Natural killer cell treated with Interleukin-12 subunit alpha and Interleukin-12 subunit beta and Interleukin-15 and Interleukin-18, amount 100 ng/mL, for 72 hours (primary cell): ENCODE measurements at places on chromosomes 7 and 10. TPM values are rescaled to one million over a fixed set of nuclear protein-coding genes. Genes with fewer than 3 reads are reported as not detected.
A peak's percentile ranks its signal among the peaks of the same experiment; 100 is the strongest.

Gene CCDC7
- total RNA-seq = 14.9 TPM

Gene SRGN
- total RNA-seq = 268 TPM

- H3K4me3 ChIP-seq = no peak overlapping the region
- peaks cover 7% of the 10 kb centered on the region for H3K36me3 ChIP-seq
- H3K27ac ChIP-seq = no peak overlapping the region
- DNase-seq = peak; percentile 15
- no peaks in the 10 kb centered on the region for H3K27me3 ChIP-seq
- H3K4me1 ChIP-seq = no peaks in the 10 kb centered on the region
Measured at GRCh38 chr10:133294189-133294588, 14.5 kb downstream of the TUBGCP2 start.

DNA sequence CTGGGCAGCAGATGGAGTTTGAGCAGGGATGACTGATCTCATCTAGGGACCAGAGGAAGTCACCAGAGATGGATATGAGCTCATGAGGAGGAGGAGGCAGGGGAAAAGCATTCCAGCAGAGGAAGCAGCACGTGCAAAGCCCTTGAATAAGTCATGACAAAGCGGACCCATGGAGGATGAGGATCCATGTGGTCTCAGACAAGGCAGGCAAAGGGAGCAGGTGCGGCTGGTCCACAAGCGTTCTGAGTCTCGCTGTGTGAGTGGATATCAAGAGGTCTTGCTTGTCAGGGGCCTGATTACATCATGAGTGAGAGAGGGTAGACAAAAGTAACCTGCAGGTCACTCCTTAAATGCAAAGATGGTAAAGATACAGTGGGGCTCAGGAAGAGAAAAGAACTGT lies 307.6 kb downstream of the GRID1 start:
- DNase-seq = no peak
- no peaks in the 10 kb centered on the region for H3K4me1 ChIP-seq

DNA sequence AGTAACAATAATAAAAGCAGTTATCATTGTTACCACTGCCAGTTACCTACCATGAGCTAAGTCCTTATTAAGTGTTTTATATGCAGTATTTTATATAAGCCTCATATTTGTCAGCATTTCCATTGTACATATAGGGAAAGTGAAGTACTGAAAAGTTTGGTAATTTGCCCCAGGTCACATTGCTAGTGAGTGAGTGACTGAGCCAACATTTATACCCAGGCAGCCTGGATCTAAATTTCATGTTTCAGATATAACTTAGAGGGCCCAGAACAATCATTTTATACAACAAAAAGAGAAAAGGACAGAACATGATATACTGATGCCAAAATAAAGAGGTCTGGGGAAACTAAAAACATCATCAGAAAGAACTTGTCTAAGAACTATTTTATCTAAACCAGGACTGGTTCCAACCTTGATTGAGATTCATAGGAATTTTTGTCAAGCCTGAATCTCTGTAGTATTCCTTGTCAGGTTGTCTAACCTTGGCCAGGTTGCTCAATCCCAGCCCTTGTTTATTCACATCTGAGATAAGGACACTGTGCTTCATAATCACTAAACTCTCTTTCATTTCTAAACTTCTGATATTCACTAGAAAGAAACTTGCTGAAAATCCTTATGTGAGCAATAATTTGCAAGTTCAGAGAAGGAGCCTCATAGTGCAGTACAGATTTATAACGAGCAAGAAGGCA lies 308.2 kb downstream of the IPMK start:
- no peak overlapping the region for H3K27ac ChIP-seq
- no peaks in the 10 kb centered on the region for H3K27me3 ChIP-seq
- no peak for DNase-seq
- no peaks in the 10 kb centered on the region for H3K4me1 ChIP-seq
- H3K4me3 ChIP-seq = no peak overlapping the region

Gene PTPRZ1
- not detected for total RNA-seq

- peak overlapping the region; percentile 52 for H3K4me3 ChIP-seq
- peaks cover 22% of the 10 kb centered on the region for H3K27me3 ChIP-seq
- no peaks in the 10 kb centered on the region for H3K36me3 ChIP-seq
- DNase-seq = no peak
- H3K4me1 ChIP-seq = peaks cover 17% of the 10 kb centered on the region
Measured at GRCh38 chr10:70267161-70267933, 16.5 kb downstream of the NPFFR1 start.

- H3K4me3 ChIP-seq = no peak overlapping the region
- H3K27ac ChIP-seq = peak overlapping the region; percentile 69
- peaks cover 17% of the 10 kb centered on the region for H3K27me3 ChIP-seq
- H3K4me1 ChIP-seq = peaks cover 27% of the 10 kb centered on the region
Measured at GRCh38 chr10:110349831-110350230, 45.1 kb upstream of the SMNDC1 start.

- peaks cover 24% of the 10 kb centered on the region for H3K4me1 ChIP-seq
- peak overlapping the region; percentile 99 for H3K27ac ChIP-seq
- peaks cover 6% of the 10 kb centered on the region for H3K36me3 ChIP-seq
- H3K4me3 ChIP-seq = peak overlapping the region; percentile 96
- peak; percentile 96 for DNase-seq
Measured at GRCh38 chr10:110918269-110918642, 724 bp downstream of the BBIP1 start.

DNA sequence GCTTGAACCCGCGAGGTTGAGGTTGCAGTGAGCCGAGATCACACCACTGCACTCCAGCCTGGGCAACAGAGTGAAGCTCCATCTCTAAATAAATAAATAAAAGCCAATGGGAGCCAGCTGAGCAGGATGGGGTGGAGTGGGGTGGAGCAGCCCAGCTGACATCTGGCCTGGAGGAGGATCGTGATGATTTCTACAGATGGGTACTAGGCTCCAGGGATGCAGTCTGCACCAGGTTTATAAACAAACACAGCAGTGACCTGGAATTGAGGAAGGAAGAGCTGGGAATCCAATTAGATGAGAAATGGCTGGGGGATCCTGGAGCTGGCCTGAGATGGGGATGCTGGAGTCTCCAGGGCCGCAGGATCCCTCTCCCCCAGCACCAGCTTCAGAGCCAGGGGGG lies 7.3 kb upstream of the GRIFIN start:
- H3K27me3 ChIP-seq = no peaks in the 10 kb centered on the region
- no peaks in the 10 kb centered on the region for H3K36me3 ChIP-seq
- H3K4me3 ChIP-seq = no peak overlapping the region
- H3K4me1 ChIP-seq = no peaks in the 10 kb centered on the region
- DNase-seq = no peak

- H3K27ac ChIP-seq = no peak overlapping the region
- no peak for DNase-seq
- no peaks in the 10 kb centered on the region for H3K36me3 ChIP-seq
- no peaks in the 10 kb centered on the region for H3K4me1 ChIP-seq
- H3K27me3 ChIP-seq = peaks cover 5% of the 10 kb centered on the region
- no peak overlapping the region for H3K4me3 ChIP-seq
Measured at GRCh38 chr7:445563-446288, 73.9 kb downstream of the PDGFA start.

DNA sequence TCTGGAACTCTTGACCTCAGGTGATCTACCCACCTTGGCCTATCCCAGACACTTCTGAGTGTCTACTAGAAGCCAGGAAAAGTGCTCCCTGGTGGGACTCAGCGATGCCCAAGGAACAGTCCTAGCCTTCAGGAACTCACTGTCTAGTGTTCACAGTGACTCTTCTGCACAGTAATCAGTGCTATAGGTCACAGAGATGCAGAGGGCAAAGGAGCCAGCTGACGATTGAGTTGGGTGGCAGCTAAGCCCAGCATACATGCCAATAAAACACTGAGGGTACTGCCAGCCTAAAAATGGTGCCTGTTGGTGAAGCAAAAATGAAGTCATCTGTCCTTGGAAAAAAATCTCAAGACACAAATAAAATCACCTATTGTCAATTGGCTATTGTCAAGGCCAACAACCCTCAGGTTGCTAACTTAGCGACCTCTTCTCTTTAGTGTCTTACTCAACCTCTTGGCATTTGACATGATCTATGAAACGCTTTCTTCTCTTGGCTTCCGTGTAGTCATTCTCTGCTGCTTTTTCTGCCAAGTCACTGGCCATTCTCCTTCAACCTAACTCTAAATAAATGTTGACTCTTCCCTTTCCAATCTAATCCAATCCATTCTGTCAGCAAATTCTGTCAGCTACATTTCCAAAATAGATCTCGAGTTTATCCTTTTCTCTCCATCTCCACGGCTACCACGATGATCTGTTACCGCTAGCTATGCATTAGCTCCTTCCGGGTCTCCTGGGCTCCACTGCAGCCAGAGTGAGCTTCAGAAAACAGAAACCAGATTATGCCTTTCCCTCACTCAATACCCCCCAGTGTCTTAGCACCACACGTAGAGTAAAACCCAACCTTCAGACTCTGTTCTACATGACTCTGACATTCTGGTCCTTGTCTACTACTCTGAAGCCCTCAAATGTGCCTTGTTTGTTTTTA lies 99.2 kb downstream of the ATXN7L1 start:
- peaks cover 5% of the 10 kb centered on the region for H3K4me1 ChIP-seq
- H3K27me3 ChIP-seq = no peaks in the 10 kb centered on the region
- no peak for DNase-seq
- H3K36me3 ChIP-seq = no peaks in the 10 kb centered on the region

GRCh38 chr10:57168611-57169240 lies 807.7 kb upstream of the ZWINT start:
- no peaks in the 10 kb centered on the region for H3K27me3 ChIP-seq
- H3K4me3 ChIP-seq = no peak overlapping the region
- no peak overlapping the region for H3K27ac ChIP-seq
- peaks cover 13% of the 10 kb centered on the region for H3K36me3 ChIP-seq

DNA sequence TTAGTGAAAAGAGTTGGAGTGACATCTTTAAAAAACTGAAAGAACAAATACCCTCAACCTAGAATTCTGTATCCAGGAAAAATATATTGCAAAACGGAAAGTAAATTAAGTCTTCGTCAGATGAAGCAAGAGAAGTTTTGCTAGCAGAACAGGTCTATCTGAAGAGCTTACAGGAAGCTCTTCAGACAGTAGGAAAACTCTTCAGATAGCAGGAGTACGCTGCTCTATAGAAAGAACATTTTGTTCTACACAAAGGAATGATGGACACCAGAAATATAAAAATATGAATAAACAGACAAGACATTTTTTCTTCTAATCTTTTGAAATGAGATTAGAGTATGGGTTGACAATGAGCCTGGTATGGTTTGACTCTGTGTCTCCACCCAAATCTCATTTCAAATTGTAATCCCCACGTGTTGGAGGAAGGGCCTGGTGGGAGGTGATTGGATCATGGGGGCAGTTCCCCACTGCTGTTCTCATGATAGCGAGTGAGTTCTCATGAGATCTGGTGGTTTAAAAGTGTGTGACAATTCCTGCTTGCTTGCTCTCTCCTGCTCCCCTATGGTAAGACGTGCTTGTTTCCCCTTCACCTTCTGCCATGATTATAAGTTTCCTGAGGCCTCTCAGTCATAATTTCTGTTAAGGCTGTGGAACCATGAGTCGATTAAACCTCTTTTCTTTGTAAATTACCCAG lies 567.3 kb downstream of the AUTS2 start:
- H3K36me3 ChIP-seq = peaks cover 6% of the 10 kb centered on the region
- H3K4me3 ChIP-seq = no peak overlapping the region
- H3K4me1 ChIP-seq = no peaks in the 10 kb centered on the region
- no peak for DNase-seq

- no peak for DNase-seq
- no peaks in the 10 kb centered on the region for H3K36me3 ChIP-seq
- H3K27me3 ChIP-seq = no peaks in the 10 kb centered on the region
Measured at GRCh38 chr7:135842446-135843179, 94.0 kb upstream of the FAM180A start.

Gene CUBN
- total RNA-seq = 1.1 TPM

GRCh38 chr7:28536259-28536658 lies 123.9 kb downstream of the CREB5 start:
- peaks cover 19% of the 10 kb centered on the region for H3K27me3 ChIP-seq
- H3K27ac ChIP-seq = no peak overlapping the region
- no peak for DNase-seq
- no peak overlapping the region for H3K4me3 ChIP-seq
- H3K4me1 ChIP-seq = no peaks in the 10 kb centered on the region
- no peaks in the 10 kb centered on the region for H3K36me3 ChIP-seq

Gene GIMAP7
- total RNA-seq = 50.5 TPM

GRCh38 chr10:99346247-99346646 lies 17.1 kb downstream of the CNNM1 start:
- no peak overlapping the region for H3K4me3 ChIP-seq
- no peak for DNase-seq
- H3K4me1 ChIP-seq = no peaks in the 10 kb centered on the region
- no peaks in the 10 kb centered on the region for H3K36me3 ChIP-seq
- no peak overlapping the region for H3K27ac ChIP-seq

Gene PTN
- not detected for total RNA-seq

- no peak overlapping the region for H3K27ac ChIP-seq
- DNase-seq = no peak
- peaks cover 8% of the 10 kb centered on the region for H3K27me3 ChIP-seq
- no peaks in the 10 kb centered on the region for H3K36me3 ChIP-seq
- no peak overlapping the region for H3K4me3 ChIP-seq
Measured at GRCh38 chr7:33981671-33982424, 76.5 kb downstream of the BMPER start.

DNA sequence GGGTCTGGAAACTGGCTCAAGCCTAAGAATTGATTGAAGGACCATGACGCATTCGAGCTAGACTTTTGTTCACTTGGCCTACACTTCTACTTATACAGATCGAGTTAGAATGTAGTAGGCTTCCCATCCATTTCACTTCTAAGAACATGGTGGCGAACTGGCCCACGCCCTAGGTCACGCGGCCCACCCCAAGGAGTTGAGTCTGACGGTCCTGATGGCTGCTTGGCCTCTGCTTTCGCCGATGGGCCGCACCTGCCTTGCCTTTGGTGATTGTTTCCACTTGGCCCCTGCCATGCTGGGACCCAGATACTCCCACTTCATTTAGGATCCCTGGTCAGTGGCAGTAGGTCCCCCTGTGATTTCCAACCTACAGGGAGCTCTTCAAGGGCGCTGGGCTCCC lies 153.6 kb downstream of the PRKAG2 start:
- H3K4me1 ChIP-seq = no peaks in the 10 kb centered on the region
- no peaks in the 10 kb centered on the region for H3K27me3 ChIP-seq
- no peaks in the 10 kb centered on the region for H3K36me3 ChIP-seq

DNA sequence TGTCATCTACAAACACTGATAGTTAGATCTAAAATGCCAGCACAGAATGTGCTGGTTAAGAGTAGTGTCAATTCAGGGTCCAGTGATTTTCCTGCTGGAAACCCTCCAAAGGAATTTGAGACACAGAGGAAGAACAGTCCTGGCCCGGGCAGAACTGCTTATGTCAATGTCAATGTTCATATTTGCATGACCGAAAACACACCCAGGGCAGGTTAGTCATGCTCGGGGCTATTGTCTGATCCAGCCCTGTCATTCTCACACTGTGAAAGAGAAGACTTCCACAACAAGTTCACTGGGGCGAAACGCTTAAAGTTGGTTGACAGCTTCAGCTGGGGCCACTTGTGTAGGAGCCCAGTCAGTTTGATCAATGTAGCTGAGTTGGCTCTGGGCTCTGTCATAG lies 139.3 kb downstream of the C1GALT1 start:
- DNase-seq = no peak
- no peaks in the 10 kb centered on the region for H3K27me3 ChIP-seq
- H3K4me3 ChIP-seq = no peak overlapping the region
- no peaks in the 10 kb centered on the region for H3K4me1 ChIP-seq

DNA sequence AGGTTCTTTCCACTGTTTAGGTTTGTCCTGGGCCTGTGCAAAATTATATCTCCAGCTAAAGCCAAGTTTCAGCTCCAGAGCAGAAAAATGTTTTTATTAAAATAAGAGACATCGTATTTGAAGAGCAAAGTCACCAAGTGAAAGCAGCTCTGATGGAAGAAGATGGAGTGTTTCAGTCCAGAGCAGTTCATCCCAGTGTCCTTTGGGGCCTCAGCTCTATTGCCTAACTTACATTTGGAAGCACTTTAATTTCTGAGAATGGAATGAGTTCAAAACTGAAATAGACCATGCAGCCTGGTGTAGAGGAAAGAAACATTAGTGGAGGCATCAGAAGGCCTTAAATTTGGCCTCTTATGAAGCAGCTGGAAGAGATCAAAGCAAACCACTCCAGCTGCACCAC lies 545.2 kb downstream of the SORCS1 start:
- H3K4me3 ChIP-seq = no peak overlapping the region
- no peaks in the 10 kb centered on the region for H3K36me3 ChIP-seq
- no peaks in the 10 kb centered on the region for H3K27me3 ChIP-seq
- no peaks in the 10 kb centered on the region for H3K4me1 ChIP-seq
